Spinal cord (tissue), 10 donors: ENCODE measurements at places on chromosomes 2 and 18. TPM values are rescaled to one million over a fixed set of nuclear protein-coding genes. Genes with fewer than 3 reads are reported as not detected.

LIMS3 gene
- 1.6 TPM for polyA plus RNA-seq

MGAT4A gene
- polyA plus RNA-seq: 25.2 TPM

CROCC2 gene
- 3.1 TPM for polyA plus RNA-seq

ALPI gene
- polyA plus RNA-seq: not detected

SLC11A1 gene
- polyA plus RNA-seq: 4.0 TPM
